Activated T-helper 9 cell treated with anti-CD3 and anti-CD28 coated beads, Interleukin-2, amount 50 U/mL, for 16 hours (primary cell): ENCODE measurements at places on chromosomes 6 and 20.

DNA sequence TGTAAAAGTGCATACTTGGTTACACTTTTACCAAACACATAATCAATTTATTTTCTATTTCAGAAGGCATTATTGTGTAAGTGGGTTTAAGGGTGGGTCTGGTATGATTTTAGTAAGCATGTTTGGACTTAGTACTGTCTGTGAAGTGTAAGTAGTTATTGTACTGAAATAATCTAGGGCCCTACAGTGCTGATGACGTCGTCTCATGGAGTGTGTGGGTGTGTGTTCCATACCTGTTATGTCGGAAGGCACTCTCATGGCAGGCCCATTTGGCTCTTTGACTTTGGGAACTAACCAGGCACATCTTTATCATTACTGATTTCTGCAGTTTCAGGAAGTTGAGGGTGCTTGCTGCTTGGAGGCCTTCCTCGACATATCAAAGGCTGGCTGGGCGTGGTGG, 155.1 kb downstream of the SASH1 start:
- DNase-seq: no peak

- no peak for DNase-seq
Measured at GRCh38 chr6:37638414-37639341, 59.0 kb downstream of the MDGA1 start.

- DNase-seq: no peak
Measured at GRCh38 chr6:26431258-26432172, 8.8 kb upstream of the BTN3A3 start.

GRCh38 chr20:56439771-56440291, 27.8 kb downstream of the CASS4 start:
- no peak for DNase-seq

- DNase-seq: no peak
Measured at GRCh38 chr20:60869625-60870024, 382.4 kb upstream of the CDH4 start.

DNA sequence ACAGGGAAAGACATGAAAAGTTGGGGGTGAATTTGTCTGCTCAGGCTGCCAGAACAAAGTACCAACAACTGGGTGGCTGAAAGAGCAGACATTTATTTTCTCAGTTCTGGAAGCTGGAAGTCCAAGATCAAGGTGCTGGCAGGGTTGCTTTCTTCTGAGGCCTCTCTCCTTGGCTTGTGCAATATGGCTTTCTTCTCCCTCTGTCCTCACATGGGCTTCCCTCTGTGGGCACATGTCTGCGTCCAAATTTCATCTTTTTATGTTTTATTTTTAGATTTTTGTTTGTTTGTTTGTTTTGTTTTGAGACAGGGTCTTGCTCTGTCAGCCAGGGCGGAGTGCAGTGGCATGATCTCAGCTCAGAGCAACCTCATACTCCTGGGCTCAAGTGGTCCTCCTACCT, 6.2 kb upstream of the SYNJ2 start:
- no peak for DNase-seq

DNA sequence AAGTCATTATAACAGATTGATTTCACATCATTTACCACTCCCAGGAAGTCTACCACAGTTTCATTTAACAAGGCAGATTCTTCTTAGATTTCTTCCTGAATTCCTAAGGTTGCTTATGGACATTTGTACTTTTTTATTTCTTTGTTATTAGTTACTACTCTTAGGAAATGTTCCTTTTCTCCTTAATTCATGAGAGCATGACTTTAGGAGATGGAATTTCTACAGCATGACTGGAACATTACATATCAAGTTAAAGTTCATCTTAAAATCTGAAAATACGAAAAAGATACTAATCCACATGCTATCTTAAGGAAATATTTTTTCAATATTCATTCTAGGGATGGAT, 22.3 kb downstream of the CNKSR3 start:
- no peak for DNase-seq

GRCh38 chr6:26215585-26216358, 128.5 kb downstream of the HFE start:
- no peak for DNase-seq

- DNase-seq: no peak
Measured at GRCh38 chr6:75089921-75090320, 115.9 kb downstream of the COL12A1 start.
